ENCODE measurements at places on chromosomes 5 and 9.

DNA sequence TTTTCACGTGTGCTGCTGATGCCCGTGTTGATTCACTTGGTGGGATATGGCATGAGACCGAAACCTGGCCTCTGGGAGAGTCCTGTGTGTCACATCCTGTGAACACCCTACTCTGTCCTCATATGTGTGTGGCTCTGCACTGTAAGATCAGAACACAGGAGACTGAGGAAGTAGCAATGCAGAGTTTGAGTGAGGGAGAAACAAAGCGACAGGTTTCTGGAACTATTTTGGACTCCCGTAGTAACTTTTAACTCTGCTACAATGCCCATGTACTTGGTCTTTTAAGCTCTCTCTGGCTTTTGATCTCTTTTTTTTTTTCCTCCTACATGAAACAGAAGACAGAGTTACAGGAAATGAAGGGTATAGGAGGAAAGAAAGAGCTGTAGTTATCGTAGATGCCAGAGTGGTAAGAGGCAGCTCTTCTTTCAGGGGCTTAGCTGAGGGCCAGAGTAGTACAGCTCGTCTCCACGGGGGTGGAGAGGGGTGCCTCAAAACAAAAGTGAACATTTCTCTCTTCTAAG lies 26.6 kb downstream of the GRAMD2B start:
- DNase-seq = peak; percentile 11

- DNase-seq = no peak
These were observed 24.2 kb downstream of the TNIP1 start for GRCh38 chr5:151056379-151057325.

GRCh38 chr9:131685753-131686706 lies 53.8 kb downstream of the RAPGEF1 start:
- DNase-seq = no peak

- DNase-seq = no peak
These were observed 245.8 kb upstream of the GAS1 start for GRCh38 chr9:87193151-87193550.

- no peak for DNase-seq
These were observed 1828.8 kb downstream of the MAT2B start for GRCh38 chr5:165334201-165334600.

- DNase-seq = no peak
These were observed 316.2 kb downstream of the ARL15 start for GRCh38 chr5:53994148-53994547.

GRCh38 chr5:23411994-23412393 lies 95.4 kb upstream of the PRDM9 start:
- DNase-seq = no peak
